Heart right ventricle (tissue), 16 donors: ENCODE measurements at places on chromosomes 1 and 21. TPM values are rescaled to one million over a fixed set of nuclear protein-coding genes. Genes with fewer than 3 reads are reported as not detected.

The CSF3R gene
- total RNA-seq, result 5.5 TPM

The CD34 gene
- total RNA-seq, result 48.8 TPM

The ENSA gene
- total RNA-seq, result 124 TPM

The TTC34 gene
- 0.74 TPM for total RNA-seq

The LRRC38 gene
- total RNA-seq, result 1.6 TPM

The CRYAA gene
- not detected for total RNA-seq

The HMCN1 gene
- 5.1 TPM for total RNA-seq
